ENCODE measurements at places on chromosomes 6 and 20. TPM values are rescaled to one million over a fixed set of nuclear protein-coding genes. Genes with fewer than 3 reads are reported as not detected.

DNA sequence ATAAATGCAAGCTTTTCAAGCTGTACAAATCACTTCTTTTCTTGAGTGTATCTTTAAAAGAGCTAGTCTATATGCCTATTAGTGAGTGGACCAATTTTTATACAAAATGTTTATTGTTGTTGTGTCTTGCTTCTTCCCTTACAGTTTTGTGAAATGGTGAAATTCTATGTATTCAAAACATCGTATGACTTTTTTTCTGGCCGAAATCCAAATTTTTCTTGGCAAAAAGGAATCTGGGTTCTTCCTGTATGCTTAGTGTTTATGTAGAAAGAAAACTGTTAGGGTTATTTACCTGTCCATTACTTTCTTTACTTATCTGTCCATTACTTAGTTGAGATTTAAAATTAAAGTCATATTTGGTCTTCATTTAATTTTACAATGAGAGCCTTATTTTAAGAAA, 153.9 kb downstream of the MMS22L start:
- DNase-seq, result no peak

GRCh38 chr6:142570221-142570671, 268.4 kb downstream of the ADGRG6 start:
- no peak for DNase-seq

MAS1 gene
- total RNA-seq, result not detected

GRCh38 chr6:35073766-35074471, 67.2 kb downstream of the TCP11 start:
- DNase-seq, result no peak

PTCRA gene
- total RNA-seq, result not detected

GRCh38 chr6:93731306-93731705, 311.9 kb upstream of the EPHA7 start:
- no peak for DNase-seq

DNA sequence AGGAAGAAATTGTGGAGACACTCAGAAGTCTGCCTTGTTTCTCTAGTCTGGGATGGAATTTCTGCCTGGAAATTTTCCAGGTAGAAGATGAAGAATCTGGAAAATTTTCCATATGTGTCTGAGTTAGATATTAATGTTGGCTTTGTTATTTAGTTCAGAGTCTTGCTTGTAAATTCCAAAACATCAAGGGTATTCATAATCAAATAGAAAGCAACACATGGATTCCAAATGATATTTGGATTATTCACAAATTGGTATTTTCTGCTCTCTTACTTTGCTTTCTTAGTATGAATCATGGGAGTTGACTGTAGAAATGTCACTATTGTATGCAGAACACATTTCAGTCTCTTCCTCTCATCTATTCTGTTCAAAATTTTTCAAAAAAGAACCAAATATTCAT, 116.0 kb downstream of the GRIK2 start:
- DNase-seq, result no peak

DNA sequence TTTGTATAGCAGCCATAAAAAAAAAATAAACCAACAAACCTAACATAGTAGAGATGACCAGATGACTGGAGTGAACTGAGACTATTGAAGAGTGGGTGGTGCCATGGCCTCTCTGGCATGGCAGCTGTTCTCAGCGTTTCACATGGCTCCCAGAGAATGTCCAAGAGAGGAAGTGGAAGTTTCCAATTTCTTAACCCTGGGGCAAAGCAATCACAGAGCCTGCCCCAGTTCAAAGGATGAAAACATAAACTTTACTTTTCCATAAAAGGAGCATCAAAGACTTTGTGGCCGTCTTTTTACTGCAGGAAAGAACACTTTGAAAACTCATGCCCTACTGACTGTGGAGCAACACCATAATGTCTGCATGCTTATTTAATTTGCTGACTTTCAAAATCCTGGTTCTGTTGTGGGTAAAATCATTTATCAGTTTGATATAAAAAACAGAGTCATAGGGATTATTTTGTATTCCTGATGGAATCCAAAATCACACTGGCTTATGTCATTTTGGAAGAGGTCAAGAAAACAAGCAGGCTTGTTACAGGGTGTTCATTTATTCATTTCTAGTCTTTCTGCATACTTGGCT, 165.4 kb downstream of the SLC35B3 start:
- no peak for DNase-seq

GRCh38 chr6:137218473-137218916, 690 bp downstream of the IFNGR1 start:
- peak; percentile 40 for DNase-seq

DNA sequence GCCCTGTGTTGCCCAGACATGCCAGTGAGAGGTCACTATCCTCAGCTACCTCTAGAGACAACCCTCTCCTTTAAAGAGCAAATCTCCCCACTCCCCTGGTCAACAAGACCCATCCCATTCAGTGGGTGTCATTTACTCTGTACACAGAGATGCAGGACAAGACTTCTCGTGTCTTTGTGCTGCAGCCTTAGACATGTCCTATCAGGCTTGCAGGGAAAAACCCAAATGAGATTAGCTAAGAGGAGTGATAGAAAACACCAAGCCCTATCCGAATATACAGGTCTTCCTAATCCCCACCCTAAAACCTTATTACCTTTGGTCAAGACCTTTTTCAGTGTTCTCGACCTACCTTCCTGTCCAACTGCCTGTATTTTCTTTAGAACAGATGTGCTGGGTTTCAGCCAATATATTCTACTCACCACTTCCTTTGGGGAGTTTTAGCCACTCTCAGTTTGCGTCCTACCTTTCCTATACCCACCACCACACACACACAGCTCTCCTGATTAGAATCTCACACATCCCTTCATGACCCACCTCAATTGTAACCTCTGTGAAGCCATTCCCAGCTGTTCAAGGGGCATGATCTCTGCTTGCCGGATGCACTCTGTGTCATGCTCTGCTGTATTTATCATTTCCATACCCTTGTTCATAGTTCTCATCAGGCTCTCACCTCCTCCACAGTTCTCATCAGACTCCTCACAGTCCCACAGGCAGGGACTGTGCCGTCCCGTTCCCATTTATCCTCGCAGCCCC, 39.7 kb downstream of the TRAM2 start:
- DNase-seq, result no peak

DNA sequence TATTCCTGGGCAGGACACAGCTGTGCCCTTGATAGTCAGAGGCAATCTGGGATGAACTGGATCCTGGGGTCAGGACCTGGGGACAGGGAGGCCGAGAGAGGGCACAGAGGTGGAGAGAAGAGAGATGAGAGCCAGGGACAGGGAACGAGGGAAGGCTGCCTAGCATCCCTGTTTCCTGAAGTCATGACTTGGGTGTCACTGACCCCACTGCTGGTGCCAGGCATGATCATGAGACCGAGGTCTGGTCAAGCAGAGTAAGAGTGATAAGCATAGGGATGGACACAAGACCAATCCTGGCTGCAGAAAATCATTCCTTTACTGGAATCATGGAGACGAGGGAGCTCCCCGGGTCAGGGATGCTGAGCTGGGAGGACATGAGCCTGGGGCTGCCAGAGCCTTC, 36.1 kb downstream of the FAM110A start:
- no peak for DNase-seq

PREP gene
- 29.4 TPM for total RNA-seq

- DNase-seq, result no peak
Observed at GRCh38 chr6:82616386-82617028, 252.9 kb downstream of the TPBG start.

GRCh38 chr6:13260101-13260598, 68.2 kb downstream of the TBC1D7 start:
- no peak for DNase-seq

FAXC gene
- 8.5 TPM for total RNA-seq

DNA sequence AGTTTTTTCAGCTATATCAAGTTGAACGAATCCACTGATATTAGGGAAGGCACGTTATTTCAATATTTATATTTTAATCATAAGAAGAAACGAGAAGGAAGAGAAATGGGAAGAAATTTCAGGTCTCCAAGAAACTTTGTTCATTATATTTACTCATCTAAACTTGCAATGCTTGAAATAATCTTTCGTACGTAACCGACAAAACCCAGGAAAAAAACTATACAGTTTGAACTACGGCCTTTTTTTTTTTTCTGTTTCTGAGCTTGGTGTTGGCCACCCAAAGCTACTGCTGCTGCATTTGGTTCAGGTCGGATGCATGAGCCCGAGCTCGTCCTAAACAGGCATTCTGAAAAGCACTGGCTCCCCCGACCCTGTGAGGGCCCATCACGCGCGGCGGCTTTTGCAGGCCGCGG, 548 bp downstream of the PERP start:
- no peak for DNase-seq

- DNase-seq, result no peak
Observed at GRCh38 chr20:48006036-48006833, 221.0 kb upstream of the SULF2 start.

LRRC1 gene
- total RNA-seq, result 10.3 TPM

GRCh38 chr6:136250686-136251008, 536 bp upstream of the MTFR2 start:
- no peak for DNase-seq

- no peak for DNase-seq
Observed at GRCh38 chr6:166852451-166852975, 103.8 kb downstream of the RNASET2 start.

PTK7 gene
- total RNA-seq, result 45.4 TPM

GRCh38 chr6:168242940-168243225, 76.7 kb downstream of the DACT2 start:
- DNase-seq, result no peak

DNA sequence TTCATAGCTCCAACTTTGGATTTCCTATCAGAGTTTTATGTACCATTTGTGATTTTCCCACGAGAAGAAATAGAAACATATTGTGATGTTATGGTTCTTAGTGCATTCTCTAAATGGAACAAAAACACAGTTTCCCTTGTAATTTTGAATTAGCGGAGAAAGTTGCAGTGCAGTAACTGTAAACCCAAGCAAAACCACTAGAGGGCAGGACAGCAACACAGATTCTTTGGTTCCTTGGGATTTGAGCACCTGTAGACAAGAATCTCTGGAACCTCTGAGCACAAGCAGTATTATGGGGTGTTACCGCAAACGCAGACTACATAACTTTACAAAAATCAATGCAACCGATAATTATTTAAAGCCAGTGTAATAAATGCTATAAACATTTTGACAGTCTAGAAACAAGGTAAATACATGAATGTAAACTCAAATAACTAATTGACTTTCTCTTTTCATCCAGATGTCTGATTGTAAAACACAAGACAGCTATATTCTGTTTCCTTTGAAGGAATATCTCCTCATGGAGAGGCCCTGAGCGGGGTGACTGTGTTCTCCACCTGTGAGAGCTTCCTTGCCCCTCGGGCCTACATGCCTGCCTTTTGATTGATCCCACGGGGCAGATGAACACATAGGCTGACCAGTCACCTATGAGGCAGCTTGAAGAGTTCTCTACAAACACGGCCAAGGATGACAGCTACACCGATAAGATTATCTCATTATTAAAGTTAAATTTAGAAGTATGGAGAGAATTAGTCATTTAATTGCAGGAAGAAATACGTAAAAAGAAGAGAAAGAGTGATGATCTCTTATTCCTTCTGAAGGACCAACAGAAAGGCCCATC, 67.5 kb upstream of the COL21A1 start:
- peak; percentile 26 for DNase-seq

- no peak for DNase-seq
Observed at GRCh38 chr6:127456465-127456864, 2.7 kb downstream of the KIAA0408 start.

- no peak for DNase-seq
Observed at GRCh38 chr20:37836926-37837325, 66.0 kb upstream of the VSTM2L start.

DNA sequence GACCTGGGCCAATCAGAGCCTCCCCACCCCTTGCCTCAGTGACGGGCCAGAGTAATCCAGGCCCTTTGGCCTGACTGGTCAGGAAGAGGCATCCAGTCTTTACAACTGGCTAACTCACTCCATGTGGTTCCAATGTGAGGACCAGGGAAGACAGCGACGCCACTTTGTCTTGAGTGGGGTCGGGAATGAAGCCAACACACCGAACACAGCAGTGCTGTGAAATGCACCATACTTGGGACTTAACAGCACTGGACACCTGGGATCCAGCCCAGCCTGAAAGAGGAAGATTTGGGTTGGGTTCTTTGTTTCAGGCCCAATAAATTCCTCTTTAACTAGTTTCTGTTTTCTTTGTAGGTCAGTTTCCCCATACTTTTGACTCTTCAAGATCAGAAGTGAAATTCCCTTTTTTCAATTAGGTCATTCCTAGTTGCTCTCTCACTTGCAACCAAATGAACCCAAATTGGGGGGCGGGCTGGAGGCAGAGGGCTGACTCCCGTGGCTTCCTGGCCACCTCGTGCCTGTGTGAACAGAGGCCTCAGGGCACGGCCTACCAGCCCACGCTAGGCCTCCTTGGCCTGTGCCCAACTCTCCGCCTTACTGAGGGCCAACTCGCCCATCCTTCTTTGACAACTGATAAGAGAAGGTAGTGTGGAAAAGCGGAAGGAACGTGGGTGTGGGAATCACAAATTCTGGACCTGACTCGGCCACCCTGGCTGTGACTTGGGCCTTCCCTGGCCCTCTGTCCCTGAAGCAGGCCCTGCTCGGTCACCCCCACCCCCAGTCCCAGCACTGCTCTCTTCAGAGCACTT, 17.1 kb downstream of the SULF2 start:
- no peak for DNase-seq

Data from Caki2 (cell line).